ENCODE measurements at places on chromosomes 12 and 14. TPM values are rescaled to one million over a fixed set of nuclear protein-coding genes. Genes with fewer than 3 reads are reported as not detected.

- ATAC-seq: no peak
Measured at GRCh38 chr12:111322336-111323250, 46.3 kb downstream of the PHETA1 start.

GRCh38 chr14:105380756-105381155 is 17.6 kb upstream of the TEX22 start:
- ATAC-seq: no peak

DNA sequence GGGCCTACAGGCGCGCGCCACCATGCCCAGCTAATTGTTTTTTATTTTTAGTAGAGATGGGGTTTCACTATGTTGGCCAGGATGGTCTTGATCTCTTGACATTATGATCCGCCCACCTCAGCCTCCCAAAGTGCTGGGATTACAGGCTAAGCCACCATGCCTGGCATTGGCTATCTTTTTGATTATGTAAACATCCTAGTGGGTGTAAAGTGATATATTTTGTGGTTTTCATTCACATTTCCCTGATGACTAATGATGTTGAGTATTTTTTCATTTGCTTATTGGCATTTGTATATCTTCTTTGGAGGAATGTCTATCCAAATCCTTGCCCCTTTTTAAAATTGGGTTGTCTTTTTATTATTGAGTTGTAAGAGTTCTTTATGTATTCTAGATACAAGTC is 16.3 kb downstream of the CREBL2 start:
- no peak for ATAC-seq

The IAPP gene
- 2.5 TPM for total RNA-seq

Measured in motor neuron (in vitro differentiated cells).